ENCODE measurements at places on chromosomes 7 and 10.

DNA sequence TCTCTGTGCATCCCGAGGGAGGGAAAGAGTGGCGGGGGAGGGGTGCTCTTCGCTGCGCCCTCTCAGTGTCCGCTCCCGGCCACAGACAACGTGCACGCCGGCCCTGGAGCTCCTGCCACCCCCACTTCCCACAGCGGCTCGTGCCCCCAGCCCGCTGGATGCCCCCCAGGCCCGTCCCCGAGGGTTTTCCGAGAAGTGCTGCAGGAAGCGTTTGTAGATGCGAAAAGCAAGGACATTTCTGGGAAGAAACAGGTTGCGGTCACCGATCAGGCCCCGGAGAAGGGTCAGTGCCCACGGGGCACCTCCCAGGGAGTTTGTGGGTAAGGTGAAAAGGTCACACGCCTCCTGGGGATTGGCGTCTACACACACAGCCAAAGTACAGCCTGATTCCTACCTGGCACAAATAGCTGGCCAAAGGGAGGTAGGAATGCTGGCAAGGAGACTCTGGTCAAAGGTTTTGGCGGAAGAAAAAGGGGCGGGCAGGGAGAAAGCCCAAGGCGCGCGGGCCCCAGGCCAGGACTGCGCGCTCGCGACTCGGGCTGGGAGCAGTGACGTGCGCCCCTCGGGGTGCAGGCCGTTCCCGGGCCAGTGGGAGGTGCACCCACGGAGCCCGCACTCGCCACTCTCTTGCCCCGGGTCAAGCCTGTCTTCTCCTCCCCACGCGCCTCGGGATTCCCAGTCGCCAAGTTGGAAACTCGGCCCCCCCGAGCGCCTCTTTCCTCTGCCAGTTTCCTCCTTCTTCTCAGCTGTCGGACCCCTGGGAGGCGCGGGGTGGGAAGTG lies 1.5 kb upstream of the NRP1 start:
- DNase-seq: no peak

- DNase-seq: no peak
Observed at GRCh38 chr7:37916673-37917660, at the start of gene SFRP4. TSS of gene SFRP4 (minus strand) at chr7:37916817. CDS start at chr7:37916537, 280 bp downstream.

DNA sequence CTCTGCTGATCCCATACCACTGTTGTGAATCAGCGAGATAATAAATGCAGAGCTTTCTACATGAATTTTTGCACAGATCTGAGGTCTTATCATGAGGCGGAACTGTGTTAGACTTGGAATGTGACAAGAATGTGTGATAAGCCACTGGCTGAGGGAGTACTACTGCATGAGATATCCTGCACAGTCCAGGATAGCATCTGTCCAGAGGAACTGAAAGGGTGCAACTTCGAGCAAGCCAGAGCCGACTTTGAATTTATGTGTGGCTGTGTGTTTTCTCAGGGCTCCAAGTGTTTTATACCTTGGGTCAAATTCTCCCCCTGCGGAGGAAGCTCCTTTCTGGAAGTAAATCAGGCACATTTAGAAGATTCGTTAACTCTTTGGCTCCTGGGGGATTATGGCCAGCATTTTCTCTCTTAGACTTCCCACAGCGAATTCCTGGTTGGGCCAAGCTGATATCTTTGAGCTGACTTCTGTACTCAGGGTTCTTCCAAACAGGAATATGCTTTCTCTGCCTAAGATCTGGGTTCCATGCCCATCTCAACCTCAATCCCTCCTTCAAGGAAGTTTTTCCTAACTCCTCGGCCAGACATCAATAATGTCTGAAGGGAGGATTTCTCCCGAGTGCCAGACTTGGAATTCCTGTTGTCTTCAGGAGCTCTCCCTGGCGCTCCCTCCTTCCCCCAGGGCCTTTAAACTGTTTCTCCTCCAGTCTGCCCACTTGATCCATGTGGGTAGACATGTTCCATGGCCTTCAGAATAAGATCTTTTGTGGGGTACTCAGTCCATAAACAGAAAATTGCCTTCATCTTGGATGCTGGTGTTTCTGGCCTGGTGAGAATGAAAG lies 2.5 kb upstream of the MEST start:
- no peak for DNase-seq

DNA sequence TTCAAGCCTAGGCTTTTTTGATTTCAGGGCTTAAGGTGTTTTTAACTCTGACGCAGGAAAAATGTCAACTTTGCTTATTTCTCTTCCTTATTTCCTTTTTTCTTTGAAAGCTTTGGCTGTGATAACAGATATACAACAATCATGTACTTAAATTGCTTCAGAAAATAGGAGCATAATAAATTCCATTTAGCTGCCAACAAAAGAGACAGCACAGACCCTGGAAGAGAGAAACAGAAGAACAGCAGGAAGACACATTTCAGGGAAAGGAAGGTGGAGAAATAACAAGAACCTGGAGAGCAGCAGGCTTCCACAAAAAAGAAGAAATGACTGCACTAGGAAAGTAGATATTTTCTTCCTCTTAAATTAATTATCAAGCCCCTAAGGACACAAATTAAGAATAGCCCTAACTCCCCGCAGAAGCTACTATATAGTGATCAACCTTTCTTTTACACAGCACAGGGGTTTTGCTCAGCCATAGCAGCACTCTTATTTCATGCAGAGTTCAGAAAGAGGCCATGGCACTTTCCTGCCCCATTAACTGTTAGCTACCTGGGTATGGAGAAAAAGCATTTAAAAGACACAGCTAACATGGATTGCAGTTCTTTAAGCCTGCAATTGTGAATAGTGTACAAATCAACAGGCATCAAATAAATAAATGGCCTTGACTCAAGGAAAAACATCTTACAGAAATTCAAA lies 61.5 kb downstream of the IQUB start:
- DNase-seq: no peak

GRCh38 chr7:101319401-101319800 lies 2.2 kb downstream of the IFT22 start:
- no peak for DNase-seq

DNA sequence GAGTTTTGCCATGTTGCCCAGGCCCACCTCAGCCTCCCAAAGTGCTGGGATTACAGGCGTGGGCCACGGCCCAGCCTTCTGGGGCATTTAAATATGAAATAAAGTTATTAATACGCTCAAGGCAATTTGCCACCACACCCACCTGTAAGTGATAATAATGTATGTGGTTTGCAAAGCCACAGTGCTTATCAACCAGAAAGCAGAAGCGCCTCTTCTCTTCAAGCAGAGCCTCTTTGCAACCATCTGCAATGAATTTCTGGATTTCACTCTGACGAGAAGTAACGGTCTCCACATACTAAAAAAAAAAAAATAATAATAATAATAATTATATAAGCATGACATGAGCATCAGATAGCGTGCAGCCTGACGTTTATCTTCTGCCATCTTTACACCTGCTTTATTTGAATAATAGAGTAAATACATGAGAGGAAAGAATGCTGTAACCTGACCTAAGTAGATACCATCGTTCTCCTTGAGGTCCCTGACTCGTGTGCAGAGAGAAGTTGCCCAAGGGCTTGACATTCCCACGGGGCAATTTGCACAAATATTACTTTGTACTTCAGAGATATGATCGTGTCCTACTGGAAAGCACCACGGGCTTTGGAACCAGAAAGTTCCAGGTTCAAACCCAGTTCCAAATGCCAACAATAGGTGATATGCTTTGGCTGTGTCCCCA lies 34.0 kb downstream of the BRI3 start:
- DNase-seq: no peak

GRCh38 chr7:92987095-92987494 lies 130.7 kb downstream of the SAMD9 start:
- DNase-seq: no peak

- no peak for DNase-seq
Observed at GRCh38 chr10:93180482-93180931, 106.8 kb downstream of the CYP26A1 start.

- DNase-seq: no peak
Observed at GRCh38 chr7:94907026-94907810, at the start of gene PPP1R9A. TSS of gene PPP1R9A (plus strand) at chr7:94907594. CDS start at chr7:94910114, 2,520 bp downstream.

DNA sequence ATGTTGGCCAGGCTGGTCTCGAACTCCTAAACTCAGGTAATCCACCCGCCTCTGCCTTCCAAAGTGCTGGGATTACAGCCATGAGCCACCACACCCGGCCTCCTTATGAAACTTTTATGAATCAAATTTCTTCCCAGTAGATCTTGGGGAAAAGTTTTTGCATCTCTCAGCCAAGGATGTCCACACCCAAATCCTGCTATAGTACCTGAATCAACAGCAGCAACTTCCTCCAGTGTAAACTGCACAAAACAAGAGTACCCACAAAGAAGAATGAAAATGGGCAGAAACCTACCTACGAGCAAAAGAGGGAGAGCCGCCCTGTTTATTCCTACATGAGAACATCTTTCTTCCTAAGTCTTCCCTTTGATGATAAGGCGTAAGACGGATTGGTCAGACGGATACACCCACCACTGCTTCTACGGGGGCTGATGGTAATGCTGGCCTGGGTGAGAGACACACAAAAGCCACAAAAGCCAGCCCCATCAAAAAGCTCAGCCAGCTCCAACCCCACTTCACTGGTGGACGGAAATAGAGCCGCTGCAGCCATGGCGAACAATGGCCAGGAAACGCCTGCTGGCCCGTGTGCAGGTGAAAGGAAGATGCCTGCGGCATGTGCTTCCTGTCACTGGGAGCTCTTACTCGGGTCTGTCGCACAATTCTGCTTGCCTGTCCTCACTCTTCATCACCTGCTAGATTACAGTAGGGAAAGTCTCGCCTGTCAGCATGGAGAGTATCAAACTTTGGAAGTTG lies 10.4 kb downstream of the JCAD start:
- no peak for DNase-seq

DNA sequence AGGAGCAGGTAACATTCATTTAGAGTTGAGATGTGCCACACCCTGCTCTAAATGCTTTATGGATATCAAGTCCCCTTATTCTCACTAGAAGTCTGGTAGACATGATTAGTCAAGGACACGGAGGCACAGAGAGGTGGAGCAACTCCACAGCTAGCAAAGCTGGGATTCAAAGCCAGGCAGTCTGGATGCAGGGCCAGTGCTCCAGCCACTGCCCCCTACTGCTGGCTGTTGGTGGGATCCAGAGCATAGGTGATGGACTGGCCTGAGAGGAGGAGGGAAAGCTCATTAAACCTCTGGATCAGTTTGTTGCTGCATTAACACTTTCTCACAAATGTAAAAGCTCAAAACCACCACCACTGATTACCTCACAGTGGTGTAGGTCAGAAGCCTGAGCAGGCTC lies 22.6 kb upstream of the KBTBD2 start:
- DNase-seq: no peak

GRCh38 chr7:102426268-102427018 lies 6.9 kb upstream of the ORAI2 start:
- DNase-seq: peak; percentile 85

DNA sequence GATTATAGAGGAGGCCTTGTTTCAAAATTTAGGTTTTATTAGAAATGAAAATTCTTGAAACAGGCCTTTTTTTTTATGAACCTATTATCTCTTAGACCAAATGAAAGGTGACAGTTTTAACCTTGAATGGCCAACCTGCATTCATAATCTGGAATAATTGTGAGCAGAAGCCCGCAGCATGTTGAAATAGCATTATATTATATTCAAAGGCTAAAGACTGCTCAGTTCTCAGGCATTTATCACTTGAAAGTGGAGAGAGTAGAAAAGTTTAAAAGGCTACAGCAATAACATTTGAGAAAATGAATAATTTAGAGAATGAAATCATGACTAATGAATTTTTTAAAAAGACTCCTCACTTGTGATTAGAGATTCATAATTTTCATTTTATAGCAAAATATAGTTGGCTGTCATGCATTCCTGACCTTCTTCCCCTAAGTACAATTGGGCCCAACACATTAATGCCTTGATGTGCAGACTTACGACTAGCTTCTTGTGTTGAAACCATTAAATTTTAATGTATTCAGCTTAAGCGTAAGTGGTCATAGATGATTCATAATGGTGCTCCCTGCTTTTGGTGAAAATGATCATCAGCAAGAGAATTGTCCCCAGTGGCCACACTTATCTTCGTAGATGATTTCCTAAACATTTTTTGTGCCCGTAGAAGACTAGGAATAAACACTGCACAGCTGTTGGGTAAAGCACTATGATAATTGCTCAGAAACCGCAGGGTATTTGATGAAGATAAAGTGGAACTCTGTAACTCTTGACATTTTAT lies 346.6 kb upstream of the BMPER start:
- no peak for DNase-seq

GRCh38 chr7:78254726-78255055 lies 456.1 kb downstream of the PHTF2 start:
- DNase-seq: no peak

DNA sequence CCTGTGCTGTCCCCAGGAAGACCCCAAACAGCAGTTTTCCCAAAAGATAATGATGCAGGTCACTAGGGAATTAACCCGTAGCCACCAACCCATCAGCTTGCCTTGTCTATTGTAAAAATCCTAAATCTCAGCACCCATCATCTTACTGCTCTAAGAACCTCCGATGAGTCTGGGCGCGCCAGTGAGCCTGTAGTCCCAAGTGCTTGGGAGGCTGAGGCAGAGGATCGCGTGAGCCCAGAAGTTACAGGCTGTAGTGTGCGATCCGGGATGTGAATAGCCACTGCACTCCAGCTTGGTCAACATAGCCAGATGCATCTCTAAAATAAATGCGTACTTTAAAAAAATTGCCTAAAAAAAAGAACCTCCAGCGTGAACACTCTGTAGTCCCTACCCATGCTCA lies 951 bp downstream of the AS3MT start:
- DNase-seq: no peak

GRCh38 chr10:16792675-16793074 lies 24.5 kb downstream of the RSU1 start:
- no peak for DNase-seq

DNA sequence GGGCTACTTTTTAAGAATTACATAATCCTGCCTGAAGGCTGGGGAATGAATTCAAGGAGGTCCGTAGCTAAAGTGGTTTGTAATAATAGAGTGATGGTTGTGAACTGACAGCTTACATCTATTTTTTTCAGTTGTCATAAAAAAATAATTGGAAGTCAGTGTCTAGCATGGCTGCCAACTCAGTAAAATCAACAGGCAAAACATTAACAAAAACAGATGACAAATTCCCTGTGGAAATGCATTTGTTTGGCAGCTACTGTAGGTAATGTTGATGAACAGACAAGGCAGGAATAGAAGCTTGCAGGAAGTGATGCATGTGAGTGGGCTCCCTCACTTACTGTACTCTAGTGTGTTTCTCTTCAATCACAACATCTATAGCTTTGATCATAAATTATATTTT lies 766.0 kb upstream of the POT1 start:
- DNase-seq: no peak

DNA sequence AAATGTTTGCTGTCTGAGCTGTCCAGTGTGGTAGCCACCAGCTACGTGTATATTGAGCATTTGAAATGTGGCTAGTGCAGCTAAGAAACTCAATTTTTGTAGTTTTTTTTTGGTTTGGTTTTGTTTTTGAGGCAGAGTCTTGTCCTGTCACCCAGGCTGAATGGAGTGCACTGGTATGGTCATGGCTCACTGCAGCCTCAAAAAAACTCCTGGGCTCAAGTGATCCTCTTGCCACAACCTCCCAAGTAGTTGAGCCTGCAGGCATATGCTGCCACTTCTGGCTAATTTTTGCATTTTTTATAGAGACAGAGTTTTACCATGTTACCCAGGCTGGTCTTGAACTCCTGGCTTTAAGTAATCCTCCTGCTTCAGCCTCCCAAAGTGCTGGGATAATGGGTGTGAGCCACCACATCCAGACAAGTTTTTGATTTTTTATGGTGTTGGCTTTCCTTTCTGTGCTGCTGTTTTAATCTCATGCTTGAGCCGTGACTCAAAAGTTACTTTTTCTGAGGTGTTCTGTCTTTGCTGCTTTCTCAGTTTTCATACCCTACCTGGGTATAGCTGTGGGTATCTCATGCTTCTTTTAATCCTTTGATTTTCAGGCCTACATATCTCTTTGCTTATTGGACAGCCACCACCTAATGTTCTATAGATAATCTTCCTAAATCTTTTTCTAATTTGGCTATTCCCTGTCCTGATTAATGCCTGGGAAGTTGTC lies 16.0 kb downstream of the WAC start:
- no peak for DNase-seq

Data from CD4-positive, alpha-beta T cell treated with Interleukin-15 for 1 hour (primary cell).